ENCODE measurements at places on chromosomes 3 and 15.
A peak's percentile ranks its signal among the peaks of the same experiment; 100 is the strongest.

DNA sequence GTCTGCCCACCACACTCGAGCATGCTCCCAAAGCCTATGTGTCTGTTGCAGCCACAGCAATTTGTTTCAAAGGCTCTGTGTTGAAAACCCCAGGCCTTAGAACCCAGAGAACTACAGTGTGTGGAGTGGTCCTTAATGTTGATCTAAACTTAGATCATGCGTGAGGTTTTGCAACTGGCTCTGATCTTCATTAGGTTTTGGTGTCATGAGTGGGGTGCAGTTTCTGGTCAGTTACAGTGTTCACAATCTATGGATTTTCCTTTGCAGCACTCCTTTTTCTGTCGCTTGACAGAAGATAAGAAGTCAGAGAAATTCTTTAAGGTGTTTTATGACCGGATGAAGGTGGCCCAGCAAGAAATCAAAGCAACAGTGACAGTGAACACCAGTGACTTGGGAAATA, 213.0 kb upstream of the BHLHE40 start:
- DNase-seq: no peak

DNA sequence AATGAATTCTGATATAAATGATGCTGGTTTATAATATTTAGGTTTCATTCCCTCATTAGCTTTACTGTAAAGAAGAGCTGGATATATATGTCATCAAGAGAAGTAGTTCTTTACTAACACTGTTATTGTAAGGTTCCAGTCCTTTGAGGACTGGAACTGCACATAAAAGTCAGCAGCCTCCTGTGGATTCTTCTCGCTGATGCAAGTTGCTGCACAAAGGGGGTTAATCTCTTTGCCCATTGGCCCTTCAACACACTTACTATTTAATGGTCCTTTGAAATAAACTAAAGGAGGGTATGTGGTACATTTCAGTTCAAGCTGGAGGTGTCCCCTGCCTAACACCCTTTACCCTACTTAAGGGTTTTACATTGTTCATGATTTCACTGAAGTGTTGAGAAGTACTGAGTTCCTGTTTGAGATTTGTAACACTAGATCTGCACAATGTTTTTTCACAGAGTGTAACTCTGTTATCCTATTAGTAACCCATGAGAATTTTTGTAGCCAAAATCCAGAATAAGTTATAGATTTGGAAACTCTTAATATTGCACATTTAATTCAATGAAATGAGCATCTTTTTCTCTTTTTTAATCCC, 43.9 kb downstream of the NR2C2 start:
- no peak for DNase-seq

- no peak for DNase-seq
Observed at GRCh38 chr15:76293361-76293760, 17.9 kb downstream of the ETFA start.

GRCh38 chr3:172383306-172383796, 64.9 kb downstream of the GHSR start:
- no peak for DNase-seq

DNA sequence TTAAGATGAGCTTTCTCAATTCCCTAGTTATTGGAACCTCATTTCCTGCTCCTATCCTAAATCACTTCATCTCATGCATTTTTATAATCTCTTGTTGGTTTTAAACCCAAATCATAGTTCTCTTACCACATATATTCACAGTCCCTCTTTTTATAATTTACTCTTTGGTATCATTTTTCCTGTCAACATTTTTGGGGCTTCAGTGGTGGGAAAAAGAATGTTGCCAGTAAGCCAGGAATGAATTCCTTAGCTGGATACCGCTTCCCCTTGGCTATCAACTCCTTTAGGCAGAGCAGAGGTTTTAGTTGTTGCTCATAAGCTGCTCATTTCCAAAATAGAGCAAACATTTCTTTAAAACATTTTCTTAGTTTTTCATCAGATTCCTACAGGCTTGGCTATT, 112.3 kb downstream of the GALK2 start:
- DNase-seq: no peak

GRCh38 chr3:113259196-113259595, 47.8 kb downstream of the BOC start:
- no peak for DNase-seq

GRCh38 chr3:176872771-176873209, 324.5 kb downstream of the TBL1XR1 start:
- peak; percentile 53 for DNase-seq

- no peak for DNase-seq
Observed at GRCh38 chr3:182802413-182803390, 9.4 kb downstream of the ATP11B start.
